ENCODE measurements at places on chromosomes 2 and 18. TPM values are rescaled to one million over a fixed set of nuclear protein-coding genes. Genes with fewer than 3 reads are reported as not detected.

DNA sequence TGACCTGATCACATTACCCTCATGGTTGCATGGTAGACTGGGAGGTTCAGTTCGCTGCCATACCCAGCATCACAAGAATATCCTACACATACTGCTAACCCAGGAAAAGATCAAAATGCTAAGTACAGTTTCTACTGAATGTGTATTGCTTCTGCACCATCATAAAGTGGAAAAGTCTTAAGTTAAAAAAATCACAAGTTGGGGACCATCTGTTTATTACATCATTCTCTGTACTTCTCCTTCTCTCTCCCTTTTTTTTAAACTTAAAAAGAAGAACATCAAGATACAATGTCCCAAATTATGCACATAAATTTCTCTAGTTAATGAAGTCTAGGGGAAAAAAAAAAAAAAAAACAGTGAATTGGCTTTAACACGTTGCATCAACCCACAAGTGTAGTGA, 43.3 kb downstream of the NBAS start:
- DNase-seq: no peak
- no peak overlapping the region for H3K27ac ChIP-seq
- H3K4me3 ChIP-seq: no peak overlapping the region
- H3K4me1 ChIP-seq: no peaks in the 10 kb centered on the region
- no peaks in the 10 kb centered on the region for H3K27me3 ChIP-seq

- H3K4me3 ChIP-seq: no peak overlapping the region
- H3K27ac ChIP-seq: no peak overlapping the region
- peaks cover 18% of the 10 kb centered on the region for H3K4me1 ChIP-seq
- no peak for DNase-seq
Observed at GRCh38 chr2:156326526-156327095, 5.9 kb downstream of the NR4A2 start.

- no peaks in the 10 kb centered on the region for H3K27me3 ChIP-seq
- H3K27ac ChIP-seq: no peak overlapping the region
- no peaks in the 10 kb centered on the region for H3K4me1 ChIP-seq
- no peak overlapping the region for H3K4me3 ChIP-seq
- no peak for DNase-seq
- H3K36me3 ChIP-seq: no peaks in the 10 kb centered on the region
Observed at GRCh38 chr2:198700319-198700718, 757.4 kb downstream of the SATB2 start.

RND3 gene
- total RNA-seq: 25.6 TPM

DNA sequence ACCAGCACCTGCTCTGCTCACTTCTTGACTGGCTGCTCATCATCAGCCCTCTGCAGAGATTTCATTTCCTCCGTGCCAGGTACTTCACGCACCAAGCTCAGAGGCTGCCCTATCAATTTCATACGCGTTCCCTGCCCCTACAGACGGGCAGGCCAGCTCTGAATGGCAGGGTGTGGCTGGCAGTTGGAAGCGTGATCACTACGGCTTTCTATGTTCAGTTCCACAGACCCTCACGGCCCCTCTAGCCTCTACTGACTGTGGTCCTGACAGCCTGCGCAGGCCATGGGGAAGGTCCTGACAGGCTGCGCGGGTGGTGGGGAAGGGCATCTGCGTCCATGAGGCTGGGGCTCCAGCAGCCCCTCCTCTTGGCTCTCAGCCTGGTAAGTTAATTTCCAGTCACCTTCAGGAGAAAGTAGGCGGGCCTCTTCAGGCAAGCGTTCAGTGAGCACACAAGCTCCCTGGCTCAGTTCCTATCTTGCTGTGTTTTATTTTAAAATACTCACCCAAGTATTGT, 154.8 kb downstream of the ZNF236 start:
- no peak overlapping the region for H3K4me3 ChIP-seq
- H3K27me3 ChIP-seq: no peaks in the 10 kb centered on the region
- H3K4me1 ChIP-seq: peaks cover 16% of the 10 kb centered on the region
- H3K27ac ChIP-seq: no peak overlapping the region
- H3K36me3 ChIP-seq: no peaks in the 10 kb centered on the region
- peak; percentile 24 for DNase-seq

SERPINB3 gene
- 0.17 TPM for total RNA-seq

DNA sequence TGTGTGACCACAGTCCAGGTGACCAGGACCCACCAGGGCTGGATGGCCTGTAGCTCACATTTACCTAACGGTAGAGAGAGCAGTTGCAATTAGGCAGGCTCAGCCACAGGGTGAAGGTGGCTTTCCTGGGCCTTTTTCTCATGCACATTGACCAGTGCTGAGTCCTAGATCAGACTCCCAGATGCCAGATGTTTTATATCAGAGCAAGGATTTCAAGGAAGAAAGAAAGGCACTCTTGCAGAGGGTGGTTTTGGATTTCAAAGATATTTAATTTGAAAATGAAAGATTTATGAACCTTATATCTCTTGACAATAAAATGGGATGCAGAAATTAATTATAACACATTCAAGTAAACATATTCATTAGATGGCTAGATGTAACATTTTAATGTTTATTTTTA, 694.2 kb upstream of the GYPC start:
- no peaks in the 10 kb centered on the region for H3K36me3 ChIP-seq
- H3K4me3 ChIP-seq: no peak overlapping the region
- H3K27me3 ChIP-seq: peaks cover 20% of the 10 kb centered on the region

POTEI gene
- total RNA-seq: 0.20 TPM

DNA sequence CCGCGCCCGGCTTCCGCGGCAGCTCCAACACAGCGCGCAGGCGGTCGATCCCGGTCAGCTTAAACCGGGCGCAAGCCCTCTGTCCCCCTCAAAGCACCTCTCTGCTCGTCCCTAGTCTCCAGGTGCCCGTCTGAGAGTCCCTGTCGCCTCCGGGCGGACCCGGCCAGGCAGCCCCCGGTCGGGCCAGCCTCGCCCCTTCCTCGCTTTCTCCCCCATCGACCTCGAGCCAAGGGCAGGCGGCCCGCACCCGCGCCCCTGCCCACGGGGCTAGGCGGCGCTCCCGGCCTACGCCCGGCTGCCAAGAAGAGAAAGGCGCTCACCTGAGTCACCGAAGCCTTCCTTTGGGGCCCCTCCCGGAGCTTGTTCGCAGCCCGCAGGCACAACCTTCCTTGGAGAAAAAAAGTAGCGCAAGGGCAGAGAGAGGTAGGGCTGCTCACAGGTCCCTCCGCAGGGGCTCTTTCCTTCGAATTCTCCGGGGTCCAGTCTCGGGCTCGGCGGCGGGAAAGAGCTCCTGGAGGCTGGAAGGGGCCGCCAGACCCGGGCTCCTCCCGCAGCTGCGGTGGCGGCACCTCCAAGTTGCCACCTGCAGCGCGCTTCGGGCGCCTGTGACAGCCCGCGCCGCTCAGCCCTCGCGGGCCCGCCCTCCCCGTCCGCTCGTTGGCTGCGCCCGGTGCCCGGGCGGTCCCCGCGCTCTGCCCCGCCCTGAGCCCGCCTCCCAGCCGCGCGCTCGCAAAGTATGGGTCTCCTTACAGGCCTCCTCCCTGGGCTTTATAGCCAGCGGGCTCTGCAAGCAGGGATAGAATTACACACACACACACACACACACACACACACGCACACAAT, 86.5 kb upstream of the EPB41L3 start:
- peak overlapping the region; percentile 57 for H3K4me3 ChIP-seq
- H3K36me3 ChIP-seq: no peaks in the 10 kb centered on the region
- H3K27ac ChIP-seq: no peak overlapping the region
- H3K27me3 ChIP-seq: peaks cover 58% of the 10 kb centered on the region
- DNase-seq: peak; percentile 57

VAMP5 gene
- 4.7 TPM for total RNA-seq

GRCh38 chr2:201992960-201993359, 40.7 kb upstream of the FZD7 start:
- H3K27ac ChIP-seq: no peak overlapping the region
- no peaks in the 10 kb centered on the region for H3K36me3 ChIP-seq

DIPK1C gene
- total RNA-seq: not detected

DNA sequence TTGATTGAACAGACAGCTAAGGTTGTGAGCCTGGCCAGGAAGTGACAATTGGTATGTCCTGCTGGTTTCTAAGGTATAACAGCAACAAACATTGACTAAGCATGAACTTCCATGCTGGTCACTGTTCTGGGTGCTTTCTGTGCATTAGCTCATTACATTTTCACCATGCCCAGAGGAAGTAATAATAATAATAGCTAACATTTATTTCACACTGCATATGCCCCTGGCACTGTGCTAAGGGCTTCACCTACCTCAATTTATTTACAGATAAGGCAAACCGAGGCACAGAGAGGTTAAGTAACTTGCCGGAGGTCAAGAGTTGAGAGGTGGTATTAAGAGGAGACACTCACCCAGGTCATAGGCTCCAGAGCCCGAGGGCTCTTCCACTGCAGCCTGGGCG, 113.6 kb downstream of the PDCL3 start:
- H3K27ac ChIP-seq: no peak overlapping the region
- no peak overlapping the region for H3K4me3 ChIP-seq
- no peak for DNase-seq
- H3K36me3 ChIP-seq: no peaks in the 10 kb centered on the region
